Muscle of back (tissue), 13 donors: ENCODE measurements at places on chromosomes 6 and 20. TPM values are rescaled to one million over a fixed set of nuclear protein-coding genes. Genes with fewer than 3 reads are reported as not detected.

The HCK gene
- polyA plus RNA-seq: 3.4 TPM

The CNR1 gene
- 0.41 TPM for polyA plus RNA-seq

The HLA-F gene
- polyA plus RNA-seq: 5.7 TPM

The HLA-A gene
- polyA plus RNA-seq: 79.8 TPM

The NAPB gene
- 5.0 TPM for polyA plus RNA-seq

The SSTR4 gene
- not detected for polyA plus RNA-seq

The SLC22A7 gene
- not detected for polyA plus RNA-seq

The TRAPPC3L gene
- polyA plus RNA-seq: 0.18 TPM

The SCGN gene
- not detected for polyA plus RNA-seq
